ENCODE measurements at places on chromosomes 11 and 22. TPM values are rescaled to one million over a fixed set of nuclear protein-coding genes. Genes with fewer than 3 reads are reported as not detected.

LSP1 gene
- 2.7 TPM for total RNA-seq

ADAMTS8 gene
- total RNA-seq = not detected

GUCY1A2 gene
- total RNA-seq = 0.18 TPM

SPI1 gene
- not detected for total RNA-seq

SGSM1 gene
- not detected for total RNA-seq

MS4A12 gene
- total RNA-seq = not detected
